Breast epithelium (tissue), 4 donors: ENCODE measurements at places on chromosomes 5 and 9. TPM values are rescaled to one million over a fixed set of nuclear protein-coding genes. Genes with fewer than 3 reads are reported as not detected.

DNA sequence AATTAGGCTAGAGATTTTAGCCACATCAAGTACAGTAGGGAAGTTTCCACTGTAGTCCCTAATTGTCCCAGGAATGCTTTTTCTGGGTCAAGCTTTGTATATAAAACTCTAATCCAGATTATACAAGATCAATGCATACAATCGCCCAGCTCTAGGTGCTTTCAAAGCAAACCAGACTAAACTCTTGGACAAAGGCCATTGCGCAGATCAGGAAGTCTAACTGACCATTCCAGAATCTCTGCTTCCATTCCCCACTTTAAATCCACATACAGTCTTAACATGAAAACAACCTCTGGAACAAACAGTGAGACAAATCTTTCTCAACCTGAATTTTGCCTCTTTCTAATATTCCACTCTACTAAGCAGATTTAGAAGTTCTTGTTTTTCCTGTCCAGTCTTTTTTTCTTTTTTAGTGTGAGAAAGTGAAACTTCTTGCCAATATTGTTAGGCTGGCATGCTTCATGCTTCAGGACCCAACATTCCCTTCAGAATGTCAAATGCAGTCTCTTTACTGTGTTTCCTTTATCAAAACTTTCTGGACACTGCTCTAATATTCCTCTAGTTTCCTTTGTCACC is 76.1 kb downstream of the ITGA1 start:
- DNase-seq = no peak

- DNase-seq = peak; percentile 39
These were observed 1.9 kb upstream of the GPR107 start for GRCh38 chr9:130051855-130052254.

The PCDHA8 gene
- 0.88 TPM for total RNA-seq

The CARD9 gene
- total RNA-seq = 3.3 TPM

DNA sequence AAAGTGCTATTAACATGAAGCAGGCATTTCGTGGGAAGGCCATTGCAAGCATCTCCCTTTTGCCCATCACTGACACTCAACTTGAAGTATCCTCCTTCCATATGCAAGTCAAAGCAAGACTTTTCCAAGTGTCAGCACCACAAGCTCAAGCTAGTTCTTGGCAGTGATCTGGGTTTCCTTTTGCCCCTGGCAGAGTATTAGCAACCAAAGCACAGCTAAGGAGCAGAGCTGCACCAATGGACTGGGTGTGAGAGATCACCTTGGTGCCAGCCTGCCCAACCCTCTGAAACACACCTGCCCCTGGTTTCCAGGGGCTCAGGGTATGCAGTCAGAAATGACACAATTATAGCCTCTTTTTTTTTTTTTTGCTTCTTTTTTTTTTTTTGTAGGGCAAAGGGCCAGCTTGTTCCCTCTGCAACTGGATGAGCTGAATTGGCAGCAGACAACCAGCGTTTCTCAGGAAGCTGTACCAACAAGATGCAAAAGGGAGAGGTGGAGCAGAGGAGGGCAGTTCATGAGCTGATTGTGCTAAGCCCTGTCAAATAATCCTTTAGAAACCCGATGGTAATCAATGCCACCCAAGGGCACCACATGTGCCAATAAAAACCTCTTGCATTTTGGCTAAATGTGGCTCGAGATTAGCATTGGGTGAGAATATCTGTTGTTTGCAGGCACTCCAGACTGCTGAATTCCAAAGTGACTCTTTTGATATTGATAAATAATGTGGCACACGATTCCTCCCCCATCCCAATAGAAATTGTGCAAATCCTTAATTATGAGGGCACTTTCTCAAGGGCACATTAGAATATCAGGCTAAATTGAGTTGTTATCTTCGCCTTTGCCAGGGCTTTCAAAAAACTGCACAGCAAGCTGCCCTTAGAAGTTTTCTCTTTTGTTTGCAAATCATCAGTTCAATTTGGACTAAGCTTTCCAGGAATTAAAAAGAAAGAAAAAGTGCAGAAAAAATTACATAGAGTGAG is 192.4 kb downstream of the GAS1 start:
- DNase-seq = peak; percentile 42

The SHROOM1 gene
- total RNA-seq = 2.4 TPM

The GOLM1 gene
- total RNA-seq = 17.1 TPM

DNA sequence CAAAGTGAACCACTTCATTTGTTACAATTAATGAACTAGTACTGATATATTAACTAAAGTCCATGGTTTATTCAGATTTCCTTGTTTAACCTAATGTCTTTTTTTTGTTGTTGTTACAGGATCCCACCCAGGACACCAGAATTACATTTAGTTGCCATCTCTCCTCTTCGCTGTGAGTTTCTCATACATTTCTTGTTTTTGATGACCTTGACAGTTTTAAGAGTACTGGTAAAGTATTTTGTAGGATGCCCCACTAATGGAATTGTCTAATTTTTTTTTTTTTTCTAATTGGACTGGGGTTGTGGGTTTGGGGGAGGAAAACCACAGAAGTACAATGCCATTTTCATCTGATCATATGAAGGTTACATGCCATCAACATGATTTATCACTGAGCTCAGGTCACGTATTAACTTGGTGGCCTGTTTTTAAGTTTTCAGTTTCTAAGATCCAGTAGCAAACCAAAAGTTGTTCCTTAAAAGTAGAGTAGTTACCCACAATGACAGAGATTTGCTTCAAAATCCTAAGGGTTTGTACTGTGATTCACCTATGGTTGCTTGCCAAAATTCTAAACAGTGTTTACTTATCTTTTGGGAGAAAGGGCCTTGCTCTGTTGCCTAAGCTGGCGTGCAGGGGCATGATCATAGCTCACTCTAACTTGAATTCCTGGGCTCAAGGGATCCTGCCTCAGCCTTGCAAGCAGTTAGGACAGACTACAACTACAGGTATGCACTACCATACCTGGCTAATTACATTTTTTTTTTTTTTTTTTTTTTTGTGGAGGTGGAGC is 4.5 kb upstream of the OTULIN start:
- DNase-seq = peak; percentile 72

DNA sequence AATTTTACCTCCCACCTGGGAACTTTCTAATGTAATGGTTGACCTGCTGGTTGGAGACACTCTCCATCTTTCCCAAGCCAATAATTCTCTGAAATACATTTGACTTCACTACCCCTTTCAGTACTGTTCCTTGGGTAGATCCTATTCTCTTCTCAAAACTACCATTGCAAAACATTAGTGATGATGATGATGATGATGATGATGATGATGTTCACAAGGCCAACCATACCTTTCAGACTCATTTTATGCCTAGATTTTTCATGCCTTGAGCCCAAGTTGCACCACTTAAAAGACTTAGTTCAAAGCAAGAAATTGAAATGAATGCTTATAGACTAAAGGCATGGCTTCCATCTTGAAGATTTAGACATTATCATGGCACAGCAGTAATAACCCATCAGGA is 1141.1 kb upstream of the DMAC1 start:
- no peak for DNase-seq

GRCh38 chr9:126722252-126722921 is 82.5 kb upstream of the ZBTB43 start:
- peak; percentile 94 for DNase-seq

- DNase-seq = no peak
These were observed 1520.8 kb upstream of the CDH6 start for GRCh38 chr5:29672678-29673077.

DNA sequence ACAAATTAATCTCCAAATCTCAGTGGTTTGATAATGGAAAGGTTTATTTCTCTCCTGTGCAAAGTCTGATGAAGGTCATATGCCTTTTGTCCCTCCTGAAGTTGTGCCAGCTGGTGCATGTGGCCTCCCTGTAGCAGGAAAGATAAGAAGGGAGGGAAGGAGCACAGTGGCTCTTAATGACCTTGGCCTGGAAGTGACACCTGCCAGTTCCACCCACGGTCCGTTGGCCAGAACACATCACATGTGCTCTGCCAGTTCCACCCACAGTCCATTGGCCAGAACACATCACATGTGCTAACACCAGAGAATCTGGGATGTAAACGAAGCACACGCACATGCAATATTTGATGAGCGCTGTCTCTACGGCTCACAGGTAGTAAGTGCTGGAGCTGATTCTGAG is 130.9 kb downstream of the DOCK2 start:
- DNase-seq = no peak

DNA sequence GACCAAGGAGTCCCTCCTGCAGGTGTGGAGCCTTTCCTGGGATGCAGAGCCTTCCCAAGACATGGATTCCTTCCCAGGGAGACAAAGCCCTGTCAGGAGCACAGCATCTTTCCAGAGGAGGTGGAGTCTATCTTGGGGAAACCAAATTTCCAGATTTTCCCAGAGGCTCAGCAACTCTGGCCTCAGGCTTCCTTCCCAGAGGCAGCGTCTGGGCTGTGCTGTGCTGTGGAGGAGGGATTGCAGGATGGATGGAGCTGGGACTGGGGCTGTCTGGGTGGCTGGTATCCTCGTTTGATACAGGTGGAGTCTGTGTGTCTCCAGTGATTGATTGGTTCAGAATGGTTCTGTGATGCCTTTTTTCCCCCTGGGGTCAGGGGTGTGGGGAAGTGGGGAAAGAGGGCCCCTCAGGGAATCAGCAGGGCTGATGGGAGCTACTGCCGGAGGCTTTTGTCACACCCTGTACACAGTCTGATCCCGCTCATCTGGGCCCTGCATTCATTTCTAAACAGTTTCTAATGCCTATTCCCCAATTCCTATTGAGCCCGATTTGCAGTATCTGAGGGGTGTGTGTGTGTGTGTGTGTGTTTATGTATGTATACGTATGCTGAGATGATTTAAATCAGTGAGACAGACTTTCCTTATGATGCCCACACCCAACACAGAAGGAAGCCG is 16.0 kb downstream of the OR13J1 start:
- DNase-seq = no peak

The ARHGAP26 gene
- total RNA-seq = 33.1 TPM

The RAB3C gene
- 0.29 TPM for total RNA-seq

The NMUR2 gene
- total RNA-seq = 0.33 TPM

- no peak for DNase-seq
These were observed 479.7 kb downstream of the MAN2A1 start for GRCh38 chr5:110169461-110169860.

GRCh38 chr9:20417373-20418080 is 204.8 kb downstream of the MLLT3 start:
- DNase-seq = no peak

- no peak for DNase-seq
These were observed 85.2 kb upstream of the HTR4 start for GRCh38 chr5:148739524-148739923.

GRCh38 chr9:137302118-137302448 is at the start of gene NRARP:
Gene NRARP (minus strand): TSS chr9:137302271. CDS start chr9:137301928, 343 bp downstream.
- DNase-seq = peak; percentile 86

DNA sequence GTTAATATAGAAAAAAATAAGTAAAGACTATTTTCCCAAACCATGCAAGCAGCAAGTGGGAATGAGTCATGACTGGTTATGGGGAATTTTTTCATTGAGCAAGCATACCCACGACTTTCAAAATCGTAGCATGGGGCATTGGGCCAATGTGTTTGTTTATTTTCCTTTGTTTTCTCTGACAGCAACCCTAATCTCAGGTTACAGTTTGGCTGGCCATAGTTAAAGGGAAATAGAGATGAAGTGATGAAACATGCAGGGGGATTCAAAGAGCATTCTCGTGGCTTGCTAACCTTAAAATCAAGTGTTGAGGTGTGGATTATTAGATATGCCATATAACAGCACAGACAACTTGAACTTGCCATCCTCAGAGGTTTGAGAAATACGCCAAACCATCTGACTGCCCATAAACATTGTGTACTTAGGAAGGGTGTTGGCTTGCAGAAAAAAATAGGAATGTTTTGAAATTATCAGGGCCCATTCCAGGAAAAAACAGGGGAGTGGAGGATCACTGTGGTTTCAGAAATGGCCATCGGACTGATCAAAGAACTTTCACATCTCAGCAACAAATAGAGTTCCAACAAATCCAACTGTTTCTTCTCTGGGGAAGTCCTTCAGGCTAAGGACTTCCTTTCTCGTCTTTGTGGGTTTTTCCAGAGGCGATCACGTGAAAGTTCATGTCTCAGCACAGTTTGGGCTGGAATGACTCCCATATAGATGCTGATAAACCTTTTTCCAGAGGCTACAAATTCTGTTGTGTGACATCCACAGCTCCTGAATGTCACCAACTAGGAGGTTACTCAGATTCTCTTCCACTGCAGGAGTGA is 259.1 kb downstream of the SYK start:
- no peak for DNase-seq

DNA sequence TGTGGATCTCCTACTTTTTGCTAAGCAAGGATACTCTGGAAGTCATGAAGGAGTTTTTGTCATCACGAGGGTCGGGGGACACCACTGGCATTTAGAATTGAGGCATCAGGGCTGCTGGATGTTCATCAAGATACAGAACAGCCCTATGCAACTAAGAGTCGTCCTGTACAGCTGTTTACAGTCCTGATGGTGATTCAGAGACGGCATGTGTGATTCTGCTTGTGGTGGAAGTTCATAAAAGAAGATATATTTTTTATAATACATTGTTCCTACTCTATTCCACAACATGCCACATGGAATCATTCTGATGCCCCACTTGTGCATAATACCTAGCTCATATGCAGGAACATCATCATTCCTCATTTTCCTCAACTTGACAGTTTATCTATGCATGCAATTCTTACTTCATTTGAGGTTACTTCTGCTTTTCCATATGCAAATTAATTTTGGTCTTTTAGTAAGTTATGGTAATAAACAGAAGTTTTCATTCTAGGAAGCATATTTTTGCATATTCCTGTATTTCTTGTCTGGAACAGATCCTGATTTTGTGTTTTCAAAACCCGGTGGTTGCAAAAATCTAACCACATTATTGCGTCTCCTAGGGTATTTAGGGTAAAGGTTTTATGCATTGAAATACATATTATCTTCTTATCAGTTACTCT is 155.2 kb downstream of the ARHGEF28 start:
- DNase-seq = no peak
